ENCODE measurements at places on chromosomes 12 and 14.
A peak's percentile ranks its signal among the peaks of the same experiment; 100 is the strongest.

DNA sequence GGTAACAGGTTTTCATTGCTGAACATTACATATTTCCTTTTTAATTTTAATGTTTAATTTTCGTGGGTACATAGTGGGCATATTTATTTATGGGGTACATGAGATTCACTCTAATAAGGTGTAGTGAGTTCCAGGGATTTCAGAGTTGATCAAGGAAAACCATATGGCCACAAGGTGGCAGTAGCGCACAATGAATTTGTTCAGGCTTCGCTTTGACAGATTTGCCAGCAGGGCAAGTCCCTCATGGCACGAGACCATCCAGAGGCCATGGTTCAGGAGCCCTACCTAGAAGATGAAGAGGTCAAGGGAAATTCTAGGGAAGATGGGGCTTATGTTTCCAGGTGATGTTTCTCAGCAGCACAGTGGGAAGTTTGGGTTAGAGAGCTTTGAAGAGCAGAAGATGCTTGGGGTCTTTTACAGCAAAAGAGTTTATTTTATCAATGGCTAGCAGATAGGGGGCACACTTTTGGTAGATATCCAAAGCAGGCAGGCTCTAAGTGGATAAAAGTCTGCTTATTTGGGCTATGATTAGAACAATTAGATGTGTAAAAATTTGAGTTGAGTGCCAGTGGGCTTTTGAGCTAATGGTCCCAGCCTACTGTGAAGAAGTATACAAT is 1004.4 kb downstream of the AACS start:
- DNase-seq: no peak

- no peak for DNase-seq
Observed at GRCh38 chr14:104346608-104347007, 208.2 kb downstream of the KIF26A start.

- peak; percentile 69 for DNase-seq
Observed at GRCh38 chr14:93332397-93332852, 411 bp downstream of the BTBD7 start.

DNA sequence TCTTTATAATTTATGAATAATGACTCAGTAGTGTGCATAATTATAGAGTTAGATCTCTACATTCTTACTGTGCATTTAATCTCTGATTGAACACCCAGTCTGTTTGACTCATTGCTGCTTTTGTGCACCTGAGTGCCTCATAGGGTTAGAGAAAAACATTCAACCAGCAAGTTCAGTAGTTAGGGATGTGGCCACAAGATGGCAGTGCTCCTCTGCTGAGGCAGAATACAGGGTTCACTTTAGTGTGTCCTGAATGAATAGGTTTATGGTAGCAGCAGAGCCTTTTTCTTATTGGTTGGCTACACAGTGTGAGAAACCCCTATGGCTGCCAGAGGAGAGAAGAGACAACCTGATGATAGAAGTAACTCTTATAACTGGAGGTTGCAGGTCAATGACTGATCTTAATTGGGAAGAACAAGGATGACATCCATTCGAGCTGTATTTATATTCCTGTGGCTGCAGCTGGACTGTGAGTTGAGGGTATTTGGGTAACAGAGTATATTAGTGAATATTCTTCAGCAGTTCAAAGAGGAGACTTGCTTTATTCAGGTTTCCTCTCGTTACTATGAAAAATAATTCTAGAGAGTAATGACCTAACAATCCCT is 194.9 kb upstream of the OR4E1 start:
- no peak for DNase-seq

GRCh38 chr12:130436741-130437501 is 99.2 kb downstream of the PIWIL1 start:
- DNase-seq: no peak

DNA sequence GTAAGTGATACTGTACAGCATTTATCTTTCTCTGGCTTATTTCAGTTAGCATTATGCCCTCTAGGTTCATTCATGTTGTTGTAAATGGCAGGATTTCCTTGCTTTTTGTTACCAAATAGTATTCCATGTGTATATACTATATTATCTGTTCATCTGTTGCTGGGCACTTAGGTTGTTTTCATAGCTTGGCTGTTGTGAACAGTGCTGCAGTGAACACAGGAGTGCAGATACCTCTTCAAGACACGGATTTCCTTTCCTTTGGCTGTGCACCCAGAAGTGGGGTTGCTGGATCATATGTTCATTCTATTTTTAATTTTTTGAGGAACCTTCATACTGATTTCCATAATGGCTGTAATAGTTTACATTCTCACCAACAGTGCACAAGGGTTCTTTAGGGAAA is 21.5 kb downstream of the EP400 start:
- DNase-seq: no peak

GRCh38 chr12:79997096-79997791 is 62.3 kb upstream of the PPP1R12A start:
- DNase-seq: no peak

GRCh38 chr12:5567016-5567725 is 135.3 kb downstream of the NTF3 start:
- peak; percentile 64 for DNase-seq

GRCh38 chr14:44477953-44478352 is 29.1 kb downstream of the FSCB start:
- no peak for DNase-seq

GRCh38 chr12:4026020-4026358 is 152.8 kb upstream of the PARP11 start:
- DNase-seq: no peak

DNA sequence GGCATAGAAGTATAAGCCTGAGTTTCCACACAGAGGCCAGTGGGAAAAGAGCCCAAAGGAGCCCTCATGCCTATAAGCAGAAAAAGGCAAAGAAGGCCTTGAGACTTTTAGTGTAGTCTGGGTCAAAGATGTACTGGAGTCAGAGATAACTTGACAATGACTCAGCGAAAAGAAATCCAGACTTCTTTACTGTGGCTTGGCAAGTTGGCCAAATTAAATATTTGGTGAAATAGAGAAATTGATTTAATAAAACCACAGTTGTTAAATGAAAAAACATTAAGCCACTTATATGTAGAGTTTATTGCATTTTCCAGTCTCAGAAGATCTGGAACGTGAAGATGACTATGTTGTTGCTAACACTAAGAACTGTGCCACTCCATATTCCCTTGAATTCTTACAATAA is 105.1 kb downstream of the TMTC3 start:
- DNase-seq: no peak

- DNase-seq: no peak
Observed at GRCh38 chr12:48388460-48388859, 37.7 kb upstream of the ZNF641 start.

GRCh38 chr14:104101086-104101621 is 15.7 kb downstream of the ASPG start:
- DNase-seq: no peak

DNA sequence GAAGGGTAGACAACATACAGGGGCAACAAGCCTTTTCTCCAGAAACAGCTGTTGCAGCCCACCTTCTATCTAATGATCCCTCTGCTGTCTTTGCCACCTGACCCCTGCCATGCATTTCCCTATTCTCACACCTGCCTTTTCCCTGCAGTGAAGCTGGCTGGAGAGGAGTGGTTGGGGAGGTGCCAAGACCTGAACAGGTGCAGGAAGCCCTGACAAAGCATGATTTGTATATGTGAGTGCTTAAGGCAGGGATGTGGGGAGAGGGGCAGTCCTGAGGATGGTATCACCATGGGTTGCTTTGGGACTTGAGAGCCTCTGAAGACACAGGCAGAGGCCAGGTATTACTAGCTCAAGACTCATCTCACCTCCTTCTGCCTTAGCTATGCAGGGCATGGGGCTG is 2.9 kb upstream of the PFDN5 start:
- no peak for DNase-seq

- no peak for DNase-seq
Observed at GRCh38 chr12:40032433-40033241, 73.2 kb downstream of the SLC2A13 start.

GRCh38 chr14:65304963-65305362 is 107.6 kb upstream of the FUT8 start:
- no peak for DNase-seq

GRCh38 chr12:7591531-7591930 is 74.2 kb downstream of the APOBEC1 start:
- DNase-seq: no peak

DNA sequence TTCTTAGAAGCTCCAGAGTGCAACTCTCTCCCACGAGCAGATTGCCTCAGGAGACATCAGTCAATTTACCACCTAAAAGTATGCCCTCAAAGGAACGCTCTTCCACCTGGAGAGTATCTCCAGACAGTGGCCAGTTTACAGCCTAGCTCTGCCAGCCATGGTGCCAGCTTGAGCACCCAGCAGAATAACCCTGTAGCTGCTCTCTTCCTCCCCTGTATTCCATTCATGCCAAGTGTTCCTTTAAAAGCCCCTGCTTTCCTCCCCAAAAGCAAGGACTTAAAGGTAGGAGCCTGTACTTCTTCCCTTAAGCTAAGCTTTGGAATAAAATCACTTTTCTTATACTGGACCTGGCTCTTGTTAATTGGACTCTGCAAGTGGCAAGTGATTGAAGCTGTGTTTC is 245.4 kb upstream of the TMEM132C start:
- DNase-seq: no peak

- DNase-seq: no peak
Observed at GRCh38 chr12:47894068-47894467, 10.7 kb downstream of the VDR start.

DNA sequence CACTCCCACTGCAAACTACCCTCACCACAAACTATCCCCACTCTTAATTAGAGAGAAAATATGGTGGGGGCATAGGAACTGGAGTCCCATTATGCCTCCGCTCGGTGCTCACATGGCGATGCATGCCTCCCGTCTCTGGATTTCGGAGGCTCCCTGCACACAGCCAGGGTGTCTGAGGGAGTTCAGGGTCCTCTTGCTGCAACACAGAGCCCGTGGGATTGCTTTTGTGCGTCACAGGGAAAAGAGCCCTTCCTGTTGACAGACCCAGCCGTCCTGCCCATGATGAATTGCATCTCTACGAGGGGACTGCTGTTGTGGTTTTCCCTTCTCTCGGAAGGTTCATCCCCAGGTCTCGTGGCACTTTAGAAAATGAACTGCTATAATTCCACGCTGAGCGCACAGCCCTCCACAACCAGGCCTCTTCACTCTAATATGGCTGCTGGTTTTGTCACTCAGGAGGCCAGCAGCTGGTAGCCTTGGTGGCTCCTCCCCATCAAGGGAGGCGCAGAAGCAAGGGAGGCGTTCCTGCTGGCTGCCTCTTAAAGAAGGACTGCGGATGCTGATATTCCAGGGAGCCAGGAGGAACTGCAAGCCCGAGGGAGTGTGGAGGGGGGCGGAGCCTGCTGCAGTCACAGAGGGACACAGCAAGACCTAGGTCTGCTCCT is 158.0 kb downstream of the KCNA5 start:
- DNase-seq: peak; percentile 34

GRCh38 chr14:62003701-62004100 is 241.5 kb downstream of the SNAPC1 start:
- no peak for DNase-seq

DNA sequence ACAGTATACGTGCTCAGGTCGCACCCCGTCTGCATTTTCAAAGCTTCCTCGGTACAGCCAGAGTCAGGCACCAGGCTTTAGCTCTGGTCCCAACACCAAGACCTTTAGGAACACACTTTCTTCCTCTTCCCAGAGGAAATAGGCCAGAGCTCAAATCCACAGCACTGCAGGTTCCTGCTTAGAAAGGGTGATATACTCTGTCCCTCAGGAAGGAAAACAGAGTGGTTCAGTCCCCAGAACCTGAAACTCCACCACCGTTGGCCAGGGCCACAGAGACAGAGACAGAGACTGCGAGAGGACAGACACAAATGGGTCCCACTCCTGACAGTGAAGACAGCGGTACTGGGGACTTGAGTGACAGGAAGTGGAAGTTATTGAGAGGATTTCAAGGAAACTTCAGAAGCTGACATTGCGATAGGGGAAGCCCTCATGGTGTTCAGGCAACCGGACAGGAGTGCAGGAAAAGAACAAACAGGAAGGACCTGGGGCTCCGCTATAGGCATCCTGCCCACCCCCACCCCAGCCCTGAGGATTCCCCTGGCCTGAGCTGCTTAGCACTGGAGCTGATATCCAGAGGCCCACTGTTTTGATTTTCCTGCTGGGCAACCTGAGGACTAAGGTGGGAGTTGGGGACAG is 5.5 kb upstream of the KRT8 start:
- no peak for DNase-seq

- DNase-seq: no peak
Observed at GRCh38 chr14:24881116-24881893, 168.6 kb downstream of the STXBP6 start.

DNA sequence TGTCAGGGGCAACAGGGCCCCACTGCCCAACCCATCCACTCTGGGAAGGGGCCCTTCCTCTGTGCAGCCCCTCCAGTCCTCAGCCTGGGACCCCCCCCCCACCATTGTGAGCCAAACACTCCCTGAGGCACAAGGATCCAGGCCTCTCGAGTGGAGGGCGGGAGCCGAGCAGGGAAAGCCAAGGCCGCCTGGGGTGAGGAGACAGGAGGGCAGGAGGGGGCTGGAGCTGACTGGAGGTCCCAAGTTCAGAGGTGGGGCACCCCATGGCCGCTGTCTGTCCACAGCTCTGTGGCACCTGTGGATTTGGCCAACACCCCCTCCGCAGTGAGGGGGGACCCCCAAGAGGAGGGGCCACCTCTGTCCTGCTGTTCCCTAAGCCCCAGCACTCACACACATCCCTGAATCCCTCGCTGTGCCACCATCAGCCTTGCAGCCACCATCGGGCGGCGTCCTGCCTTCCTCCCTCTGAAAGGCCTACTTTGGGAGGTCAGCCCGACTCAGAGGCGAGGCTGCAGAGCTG is 25.4 kb upstream of the C14orf180 start:
- peak; percentile 1 for DNase-seq

DNA sequence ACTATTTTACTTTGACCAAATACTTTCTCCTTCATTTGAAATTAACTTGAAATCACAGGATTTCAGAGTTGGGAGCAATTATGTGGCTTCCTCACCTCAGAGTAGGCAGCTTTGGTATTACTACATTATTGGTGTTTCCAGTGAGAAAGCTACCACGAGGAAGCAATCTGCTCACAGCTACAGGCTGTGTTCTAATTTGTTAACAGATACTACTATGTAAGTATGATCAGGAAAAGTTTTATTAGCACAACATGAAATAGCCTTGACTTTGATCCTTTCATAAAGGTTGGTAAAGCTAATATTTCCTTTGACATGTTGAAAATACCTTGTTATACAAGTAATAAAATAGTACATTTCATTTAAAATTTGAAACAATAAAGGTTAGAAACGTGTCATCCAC is 30.6 kb downstream of the TAOK3 start:
- no peak for DNase-seq

- no peak for DNase-seq
Observed at GRCh38 chr14:62662811-62663455, 382.3 kb downstream of the KCNH5 start.

- DNase-seq: no peak
Observed at GRCh38 chr12:8784290-8784888, 38.0 kb upstream of the A2ML1 start.

GRCh38 chr12:103517161-103517560 is 21.4 kb upstream of the C12orf42 start:
- DNase-seq: no peak

- DNase-seq: peak; percentile 46
Observed at GRCh38 chr12:14960548-14961465, 594 bp downstream of the ARHGDIB start.

- DNase-seq: no peak
Observed at GRCh38 chr12:6374786-6375160, 590 bp downstream of the SCNN1A start.

Measured in heart left ventricle (tissue), 16 donors.